Activated CD4-positive, alpha-beta memory T cell treated with anti-CD3 and anti-CD28 coated beads for 36 hours (primary cell): ENCODE measurements at places on chromosomes 12 and 14.
A peak's percentile ranks its signal among the peaks of the same experiment; 100 is the strongest.

DNA sequence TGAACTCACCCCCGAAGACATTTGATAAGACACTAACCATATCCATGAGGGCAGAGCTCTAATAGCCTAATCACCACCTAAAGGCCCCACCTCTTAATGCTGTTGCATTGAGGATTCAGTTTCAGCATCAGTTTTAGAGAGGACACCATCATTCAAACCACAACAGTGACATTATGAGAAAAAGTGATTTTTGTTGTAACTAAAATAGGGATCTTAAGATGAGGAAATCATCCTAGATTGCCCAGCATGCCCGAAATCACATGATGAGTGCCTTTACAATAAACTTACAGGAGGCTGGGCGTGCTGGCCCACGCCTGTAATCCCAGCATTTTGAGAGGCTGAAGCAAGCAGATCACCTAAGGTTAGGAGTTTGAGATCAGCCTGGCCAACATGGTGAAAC lies 9.7 kb upstream of the GLT1D1 start:
- DNase-seq: no peak

- DNase-seq: no peak
These were observed 10.7 kb upstream of the APOLD1 start for GRCh38 chr12:12774791-12775190.

- DNase-seq: no peak
These were observed 44.9 kb upstream of the KCNMB4 start for GRCh38 chr12:70321191-70321590.

GRCh38 chr14:73877790-73878189 lies 8.9 kb upstream of the ZNF410 start:
- DNase-seq: no peak

- DNase-seq: no peak
These were observed 142.9 kb downstream of the NAV3 start for GRCh38 chr12:77973579-77973978.

GRCh38 chr14:68733086-68733914 lies 59.6 kb downstream of the ZFP36L1 start:
- DNase-seq: peak; percentile 70

GRCh38 chr12:72288911-72289310 lies 16.7 kb downstream of the TRHDE start:
- DNase-seq: no peak

DNA sequence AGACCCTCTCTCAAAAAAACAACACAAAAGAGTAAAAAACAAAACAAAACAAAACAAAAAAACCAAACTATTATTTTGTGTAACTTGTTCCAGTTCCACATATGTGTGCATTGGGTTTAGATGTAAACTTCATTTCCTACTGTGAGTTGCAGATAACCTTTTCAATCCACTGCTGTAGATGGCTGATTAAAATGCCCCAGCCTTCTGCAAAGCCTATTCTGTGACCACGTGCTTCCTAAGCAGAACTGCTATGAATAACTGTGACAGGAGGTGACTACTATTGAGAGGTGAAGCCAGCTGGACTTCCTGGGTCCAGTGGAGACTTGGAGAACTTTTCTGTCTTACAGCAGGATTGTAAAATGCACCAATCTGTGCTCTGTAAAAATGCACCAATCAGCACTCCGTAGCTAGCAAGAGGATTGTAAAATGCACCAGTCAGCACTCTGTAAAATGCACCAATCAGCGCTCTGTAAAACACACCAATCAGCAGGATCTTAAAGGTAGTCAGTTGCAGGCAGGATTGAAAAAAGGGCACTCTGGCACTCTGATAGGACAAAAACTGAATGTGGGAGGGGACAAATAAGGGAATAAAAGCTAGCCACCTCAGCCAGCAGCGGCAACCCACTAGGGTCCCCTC lies 10.3 kb upstream of the ELK3 start:
- DNase-seq: no peak

GRCh38 chr14:63727231-63727735 lies 582 bp downstream of the SGPP1 start:
- peak; percentile 36 for DNase-seq

DNA sequence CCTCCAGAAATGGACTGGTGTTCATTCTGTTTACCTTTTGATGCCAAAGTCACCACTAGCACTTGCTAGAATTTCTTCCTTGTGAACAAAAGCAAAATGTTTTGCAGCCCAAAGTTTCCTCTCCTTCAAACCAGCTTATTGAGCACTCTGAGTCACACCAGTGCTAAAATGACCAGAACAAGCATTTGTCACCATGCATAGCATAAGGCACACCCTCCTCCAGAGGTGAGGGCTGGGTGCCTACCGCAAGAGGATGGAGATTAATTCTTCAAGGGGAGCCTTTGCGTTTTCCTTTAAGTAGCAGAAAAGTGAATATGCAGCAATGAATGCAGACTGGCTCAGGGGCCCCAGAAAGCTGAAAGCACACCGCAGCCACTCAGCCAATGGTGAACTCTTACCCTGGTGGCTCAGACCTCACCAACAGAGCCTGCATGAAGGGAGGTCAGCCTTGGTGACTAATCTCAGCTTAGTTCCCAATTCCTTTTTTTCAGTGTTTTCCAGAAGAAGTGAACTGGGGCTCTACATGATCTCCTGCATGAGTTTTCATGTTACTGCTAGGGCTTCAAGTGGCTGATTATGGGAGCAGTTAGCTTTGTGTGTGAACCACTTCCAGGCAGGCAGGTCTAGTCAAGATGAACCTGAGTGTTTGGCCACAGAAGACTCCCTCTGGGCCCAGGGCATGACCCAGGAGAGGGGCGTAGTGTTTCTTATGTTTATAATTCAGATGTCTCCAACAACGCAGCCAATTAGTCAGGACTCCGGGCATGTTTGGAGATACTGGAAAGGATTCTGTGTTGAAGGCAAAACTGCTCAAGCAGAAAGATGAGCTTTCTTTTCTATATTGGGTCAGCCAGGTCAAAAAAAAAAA lies 96.3 kb downstream of the PAX9 start:
- DNase-seq: no peak

GRCh38 chr12:56724701-56724971 lies 463 bp downstream of the NACA start:
- no peak for DNase-seq

DNA sequence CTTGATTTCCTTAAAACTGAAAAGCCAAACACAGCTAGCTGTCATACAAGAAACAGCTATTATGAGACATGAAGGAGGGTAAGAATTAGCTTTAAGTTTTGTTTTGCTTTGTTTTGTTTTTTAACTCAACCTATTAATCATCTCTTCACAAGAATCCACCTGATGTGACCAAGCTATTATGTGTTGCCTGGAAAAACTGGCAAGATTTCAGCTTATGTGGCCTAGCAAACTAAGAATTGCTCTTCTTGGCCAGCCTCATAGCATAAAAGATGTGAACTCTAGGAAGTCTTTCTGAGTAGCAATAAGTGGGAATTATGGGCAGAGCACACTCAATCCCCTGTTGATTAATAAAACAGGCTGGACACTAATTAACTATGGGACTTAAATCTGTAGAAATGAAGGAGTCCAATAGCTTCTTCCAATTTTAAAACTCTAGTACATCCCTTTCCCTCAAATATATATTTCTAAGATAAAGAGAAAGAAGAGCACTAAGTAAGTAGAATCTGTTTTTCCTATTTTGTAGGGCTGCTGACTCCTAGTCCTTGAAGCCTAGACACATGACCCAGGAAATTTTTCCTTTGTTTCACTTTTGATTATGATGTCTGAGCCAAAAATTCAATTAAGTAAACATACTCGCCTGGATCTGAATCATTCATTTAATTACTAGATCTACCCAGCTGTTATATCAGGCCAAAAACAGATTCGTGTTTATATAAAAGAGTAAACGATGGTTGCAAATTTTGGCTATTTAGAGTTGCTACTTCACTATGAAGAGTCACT lies 75.7 kb downstream of the GTF2A1 start:
- no peak for DNase-seq

- DNase-seq: no peak
These were observed 162.5 kb downstream of the PPM1H start for GRCh38 chr12:62772416-62772955.

- no peak for DNase-seq
These were observed 150.1 kb downstream of the PRKCH start for GRCh38 chr14:61471297-61472005.

DNA sequence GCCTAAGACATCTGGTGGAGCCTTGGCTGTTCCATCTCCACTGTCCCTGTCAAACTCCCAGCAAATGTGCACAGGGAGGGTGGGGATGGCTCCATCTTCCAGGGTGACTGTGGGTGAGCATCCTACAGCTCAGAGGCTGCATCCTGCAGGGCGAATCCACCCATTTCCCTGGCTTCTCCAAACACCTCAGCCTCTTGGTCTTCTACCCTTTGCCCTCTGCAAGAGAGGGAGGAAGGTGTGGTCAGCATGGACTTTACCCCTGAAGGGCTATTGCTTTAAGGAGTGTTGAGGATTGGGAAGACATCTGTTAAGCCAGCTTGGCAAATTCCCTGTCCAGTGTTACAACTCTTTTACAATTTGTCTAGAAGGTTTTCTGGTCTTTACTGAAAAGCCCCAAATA lies 23.1 kb upstream of the DGLUCY start:
- no peak for DNase-seq

GRCh38 chr14:49420201-49420600 lies 166.0 kb downstream of the RPS29 start:
- peak; percentile 64 for DNase-seq

DNA sequence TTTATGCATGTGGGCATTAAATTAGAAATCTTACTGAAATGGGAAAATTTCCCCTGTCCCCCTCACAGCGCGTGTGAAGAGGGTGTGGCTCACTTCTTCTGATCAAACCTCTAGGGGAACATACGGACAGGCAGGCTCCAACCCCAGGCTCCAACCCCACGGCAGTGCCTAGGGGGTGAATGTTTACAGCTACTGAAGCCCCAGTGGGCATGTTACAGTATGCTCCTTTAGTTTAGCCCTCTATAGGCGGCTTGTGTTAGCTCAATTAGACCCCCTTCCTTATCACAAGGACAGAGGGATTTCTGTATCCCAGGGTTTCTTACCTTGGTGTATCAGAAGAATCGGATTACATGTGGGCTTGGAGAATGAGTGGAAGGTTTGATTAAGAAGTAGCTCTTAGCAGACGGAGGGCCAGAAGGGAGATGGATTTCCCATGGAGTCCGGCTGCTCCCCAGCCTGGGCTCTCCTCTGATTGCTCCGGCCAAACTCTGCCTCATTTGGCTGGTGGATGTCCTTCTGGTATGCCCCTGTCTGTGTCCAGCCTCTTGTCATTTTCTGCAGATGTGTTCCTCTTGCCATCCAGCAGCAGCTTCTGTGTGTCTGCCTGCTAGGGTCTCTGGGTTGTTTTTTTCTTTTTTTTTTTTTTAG lies 223.7 kb downstream of the TMTC2 start:
- no peak for DNase-seq

DNA sequence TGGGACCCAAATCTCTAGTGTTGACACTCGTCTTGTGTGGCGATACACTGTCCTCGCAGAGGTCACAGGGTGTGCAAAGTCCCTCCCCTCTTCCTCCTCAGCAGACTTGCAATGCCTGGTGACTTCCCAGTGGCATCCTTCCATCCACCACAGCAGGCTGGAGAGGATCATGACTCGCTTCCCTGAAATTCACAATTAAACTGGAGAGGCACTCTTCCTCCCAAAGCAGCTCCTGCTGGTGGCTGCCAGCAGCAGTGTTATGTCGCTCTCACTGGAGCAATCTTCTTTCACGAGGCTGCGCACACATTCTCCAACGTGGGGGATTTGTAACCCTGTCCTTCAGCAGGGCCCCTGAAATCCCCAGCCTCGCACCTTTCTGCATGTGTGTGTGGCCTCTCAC lies 145.2 kb upstream of the TMCC3 start:
- no peak for DNase-seq

DNA sequence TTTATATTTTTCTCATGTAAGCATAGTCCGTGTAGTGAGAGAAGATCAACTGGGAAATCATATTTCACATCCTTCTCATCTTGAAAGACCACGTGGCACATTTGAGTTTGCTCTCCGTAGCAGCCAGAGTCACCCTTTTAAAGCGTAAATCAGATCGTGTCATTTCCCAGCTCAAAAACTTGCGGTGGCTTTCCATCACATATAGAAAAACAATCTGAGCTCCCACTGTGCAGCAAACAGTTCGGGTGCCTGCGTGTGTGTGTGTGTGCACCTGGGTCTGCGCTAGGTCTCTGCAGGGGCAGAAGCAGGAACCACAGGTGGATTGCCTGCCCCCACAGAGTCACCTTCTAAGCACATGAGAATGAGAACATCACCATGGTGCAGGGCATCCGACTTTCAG lies 338.2 kb downstream of the TRHDE start:
- no peak for DNase-seq

DNA sequence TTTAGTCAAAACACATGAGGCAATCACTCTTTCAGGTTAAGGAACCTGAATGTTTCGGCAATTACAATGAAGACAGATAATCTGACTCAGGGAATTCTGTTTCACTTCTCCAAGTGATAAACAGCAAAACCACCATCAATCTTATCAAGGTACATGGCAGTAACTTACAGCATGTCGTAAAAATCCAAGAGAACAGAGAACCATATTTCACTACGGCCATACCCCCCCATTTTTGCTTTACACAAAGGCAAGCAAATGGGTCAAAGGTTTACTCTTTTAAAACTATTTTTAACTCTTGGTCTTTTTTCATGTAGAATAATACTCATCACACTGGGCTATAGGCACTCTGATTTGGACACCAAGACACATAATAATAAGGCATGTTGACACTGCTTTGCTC lies 102.4 kb downstream of the PPM1H start:
- no peak for DNase-seq

GRCh38 chr12:7346551-7347225 lies 42.8 kb downstream of the ACSM4 start:
- DNase-seq: no peak

- no peak for DNase-seq
These were observed 76.7 kb upstream of the RFLNA start for GRCh38 chr12:124218243-124218560.

DNA sequence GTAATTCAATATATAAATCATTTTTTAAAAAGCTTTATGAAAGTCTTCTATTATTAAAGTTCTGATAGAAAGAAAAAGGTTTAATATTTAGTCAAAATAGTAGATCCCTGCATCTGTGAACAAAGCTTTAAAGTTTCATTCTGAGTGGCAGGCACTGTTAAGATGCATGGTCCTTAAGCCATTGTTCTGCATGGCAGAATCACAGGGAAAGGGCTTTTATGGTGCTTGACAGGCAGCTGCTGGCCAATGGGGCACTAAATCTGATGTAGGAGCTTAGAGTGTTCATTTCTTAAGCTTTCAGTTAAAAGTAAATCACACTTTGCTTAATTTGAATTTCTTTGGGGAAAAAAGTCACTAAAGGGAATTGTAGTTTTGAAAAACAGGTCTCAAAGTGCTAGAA lies 148.2 kb downstream of the PLEKHA5 start:
- no peak for DNase-seq

DNA sequence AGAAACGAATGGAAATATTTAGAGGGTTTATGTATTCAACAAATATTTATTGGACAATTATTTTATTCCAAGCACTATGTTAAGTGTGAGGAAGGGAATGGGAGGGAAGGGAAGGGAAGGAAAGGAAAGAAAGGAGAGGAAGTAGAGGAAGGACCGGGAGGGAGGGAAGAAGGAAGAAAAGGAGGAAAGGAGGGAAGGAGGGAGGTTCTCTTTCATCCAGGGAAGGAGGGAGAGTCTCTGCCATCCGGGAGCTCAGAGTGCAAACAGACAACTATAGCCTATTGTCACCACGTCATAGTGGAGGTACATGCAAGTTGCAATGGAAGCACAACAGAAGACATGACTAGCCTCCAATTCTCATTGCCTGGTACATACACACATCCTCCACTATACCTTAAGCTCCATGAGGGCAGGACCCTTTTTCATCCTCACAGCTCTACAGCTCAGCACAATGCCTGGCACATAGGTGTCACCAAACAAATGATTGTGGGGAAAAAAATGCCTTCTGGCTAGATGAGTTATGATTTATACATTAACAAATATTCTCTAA lies 48.1 kb downstream of the DAD1 start:
- DNase-seq: peak; percentile 37

- no peak for DNase-seq
These were observed at the start of gene SSPN for GRCh38 chr12:26195250-26195640. TSS of gene SSPN (plus strand) at chr12:26195573. CDS start at chr12:26195673, 100 bp downstream.
